ENCODE measurements at places on chromosomes 11 and 22.
A peak's percentile ranks its signal among the peaks of the same experiment; 100 is the strongest.

GRCh38 chr11:28760676-28761390 lies 652.6 kb downstream of the METTL15 start:
- DNase-seq = no peak

DNA sequence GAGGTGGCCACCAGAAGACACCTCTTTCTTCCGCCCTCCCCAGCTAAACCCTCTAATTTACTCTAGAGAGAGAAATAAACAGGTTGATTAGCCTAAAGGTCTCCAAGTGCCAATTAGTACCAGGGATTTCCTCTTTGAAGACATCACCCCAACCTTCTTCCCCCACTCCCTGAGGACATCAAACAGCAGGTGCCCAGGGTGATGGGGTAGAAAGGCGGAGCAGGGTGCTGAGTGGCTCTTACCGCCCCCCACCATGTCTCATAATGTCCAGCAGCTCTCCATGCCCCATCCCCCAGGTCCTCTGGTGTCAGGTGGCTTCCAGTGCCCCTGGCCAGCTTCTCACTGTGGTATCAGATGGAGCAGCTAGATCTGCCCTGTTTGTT lies 5.3 kb upstream of the GNAZ start:
- no peak for DNase-seq

- no peak for DNase-seq
These were observed 38.8 kb upstream of the PHF21A start for GRCh38 chr11:46160100-46160499.

- DNase-seq = no peak
These were observed 3.4 kb downstream of the FAM83F start for GRCh38 chr22:39997939-39998726.

GRCh38 chr22:25682109-25682508 lies 59.9 kb upstream of the MYO18B start:
- DNase-seq = no peak

- no peak for DNase-seq
These were observed 24.0 kb upstream of the SMIM38 start for GRCh38 chr11:69131644-69132300.

DNA sequence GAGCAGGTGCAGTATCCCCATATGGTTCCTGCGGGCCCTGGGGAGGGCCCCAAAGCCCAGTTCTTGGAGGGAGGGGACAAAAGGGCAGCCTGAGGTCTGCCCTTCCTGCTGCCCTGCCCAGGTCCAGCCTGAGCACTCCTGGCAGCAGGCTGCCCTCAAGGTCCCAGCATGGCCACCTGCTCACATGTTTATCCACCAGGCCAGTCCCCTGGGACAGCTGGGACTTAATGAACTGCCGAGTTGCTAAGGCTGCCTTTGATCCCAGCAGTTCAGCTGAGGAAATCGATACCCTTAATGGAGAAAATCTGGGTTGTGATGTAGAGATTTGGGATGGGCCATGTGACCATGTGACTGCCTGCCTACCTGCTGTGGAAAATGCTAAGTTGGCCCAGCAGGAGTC lies 146.2 kb downstream of the TRIM29 start:
- no peak for DNase-seq

- DNase-seq = no peak
These were observed 44.5 kb upstream of the DKK3 start for GRCh38 chr11:12052676-12053605.

DNA sequence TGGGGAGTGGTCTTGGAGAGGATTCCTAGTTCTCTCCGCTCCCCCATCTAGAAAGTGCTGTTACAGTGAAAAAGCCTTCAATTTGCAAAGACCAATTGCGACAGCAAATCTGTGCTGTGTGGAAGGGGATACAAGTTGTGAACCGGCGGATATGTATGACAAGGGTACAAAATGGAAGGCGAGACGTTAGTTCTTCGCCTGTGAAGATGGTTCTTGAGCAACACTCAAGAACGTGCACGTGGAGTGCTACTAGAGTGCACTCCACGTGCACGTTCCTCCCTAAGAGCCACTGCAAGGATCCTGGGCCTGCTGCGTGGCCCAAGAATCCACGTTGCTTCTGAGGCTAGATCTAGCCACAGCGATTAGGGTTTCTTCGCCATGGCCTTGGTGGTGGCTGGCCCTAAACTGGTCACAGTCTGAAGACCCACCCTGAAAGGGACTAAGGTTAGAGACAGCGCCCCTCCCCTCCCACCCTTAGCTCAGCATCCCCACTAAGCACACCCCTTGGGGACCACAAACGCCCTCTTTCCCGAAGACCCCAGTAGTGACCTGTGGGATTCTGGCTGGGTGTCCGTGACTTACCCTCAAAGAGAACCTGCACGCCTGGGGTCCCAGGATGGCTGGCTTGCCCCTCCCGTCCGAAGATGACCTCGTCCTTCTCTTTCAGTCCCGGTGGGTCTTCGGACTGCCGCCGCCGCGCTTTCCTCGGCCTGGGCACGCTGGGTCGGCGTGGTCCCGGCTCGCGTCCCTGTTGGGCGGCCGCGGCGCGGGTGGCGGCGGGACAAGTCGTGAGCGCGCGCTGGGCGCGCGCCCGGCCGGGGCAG lies 519 bp upstream of the PDE3B start:
- DNase-seq = peak; percentile 23

GRCh38 chr11:71302911-71303310 lies 50.5 kb upstream of the SHANK2 start:
- no peak for DNase-seq

GRCh38 chr11:128728767-128729587 lies 35.1 kb downstream of the FLI1 start:
- DNase-seq = no peak

DNA sequence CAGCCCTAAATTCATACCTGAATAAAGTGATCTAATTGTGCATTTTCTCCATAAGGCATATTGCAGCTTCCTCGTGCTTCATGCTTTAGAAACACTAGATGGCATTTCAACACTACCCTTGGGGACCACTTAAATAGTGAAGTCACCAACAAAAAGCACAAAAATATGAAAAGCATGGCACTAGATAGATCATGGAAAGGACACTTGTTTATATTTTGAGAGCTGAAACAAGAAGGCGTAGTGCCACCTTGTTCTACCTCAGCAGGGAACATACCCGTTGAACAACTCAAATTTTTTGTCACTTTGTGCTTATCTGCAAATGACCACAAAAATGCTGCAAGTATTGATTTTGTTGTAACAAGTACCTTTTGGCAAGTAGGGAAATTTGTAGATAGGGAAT lies 8.6 kb downstream of the TBCEL start:
- no peak for DNase-seq

- DNase-seq = peak; percentile 55
These were observed 11.3 kb downstream of the OSBP2 start for GRCh38 chr22:30705710-30706651.

- peak; percentile 67 for DNase-seq
These were observed at the start of gene AMPD3 for GRCh38 chr11:10454878-10455631. TSS of gene AMPD3 (plus strand) at chr11:10455264. CDS start at chr11:10461520, 6,256 bp downstream.

- no peak for DNase-seq
These were observed 3.7 kb upstream of the TMPRSS13 start for GRCh38 chr11:117932947-117933346.

DNA sequence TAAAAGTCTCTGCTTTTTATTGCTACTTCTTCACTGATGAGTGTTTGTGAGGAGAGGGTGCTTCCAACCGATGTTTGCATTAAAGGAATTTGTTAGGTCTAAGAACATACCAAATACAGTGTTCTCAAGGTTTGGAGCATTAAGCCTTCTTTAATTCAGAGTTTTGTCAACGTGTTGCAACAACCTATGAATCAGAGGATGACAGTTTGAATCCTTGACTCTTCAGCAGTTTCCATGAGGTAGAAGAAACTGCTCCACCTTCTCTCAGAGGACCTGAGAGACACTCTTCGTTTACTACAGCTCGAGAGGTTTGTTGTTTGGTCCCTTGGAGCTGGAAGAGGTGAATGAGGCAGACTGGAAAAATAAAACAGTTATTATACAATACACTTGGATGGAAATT lies 55.7 kb downstream of the NCAM1 start:
- DNase-seq = no peak

- no peak for DNase-seq
These were observed 62.0 kb upstream of the RASD2 start for GRCh38 chr22:35478633-35479107.

GRCh38 chr11:92882828-92883611 lies 86.4 kb upstream of the MTNR1B start:
- no peak for DNase-seq

DNA sequence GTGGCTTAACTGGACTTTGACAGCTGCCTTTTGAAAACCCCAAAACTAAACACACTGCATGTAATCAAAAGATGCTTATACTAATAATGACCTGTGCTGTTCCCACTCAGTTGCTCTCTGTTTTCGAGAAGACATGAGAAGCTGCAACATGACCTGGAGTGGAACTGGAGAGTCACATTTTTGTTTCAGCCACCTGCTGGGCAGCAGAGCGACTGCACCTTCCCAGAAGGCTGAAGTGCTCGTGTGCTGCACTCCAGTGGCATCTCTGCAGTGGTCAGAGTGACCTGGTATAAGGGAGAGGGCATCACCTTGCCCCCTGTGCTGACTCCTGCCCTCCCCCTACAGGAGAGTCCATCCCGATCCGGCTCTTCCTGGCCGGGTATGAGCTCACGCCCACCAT lies 8.6 kb downstream of the THYN1 start:
- DNase-seq = peak; percentile 39

- DNase-seq = peak; percentile 25
These were observed 55.0 kb upstream of the ANO3 start for GRCh38 chr11:26276798-26277424.

GRCh38 chr22:41766476-41766875 lies 34.0 kb upstream of the CCDC134 start:
- DNase-seq = no peak

- DNase-seq = no peak
These were observed 56.9 kb downstream of the ME3 start for GRCh38 chr11:86615487-86615886.

GRCh38 chr11:12100841-12101242 lies 9.5 kb upstream of the MICAL2 start:
- no peak for DNase-seq

- peak; percentile 34 for DNase-seq
These were observed 92.6 kb downstream of the DEPDC5 start for GRCh38 chr22:31846161-31847115.

DNA sequence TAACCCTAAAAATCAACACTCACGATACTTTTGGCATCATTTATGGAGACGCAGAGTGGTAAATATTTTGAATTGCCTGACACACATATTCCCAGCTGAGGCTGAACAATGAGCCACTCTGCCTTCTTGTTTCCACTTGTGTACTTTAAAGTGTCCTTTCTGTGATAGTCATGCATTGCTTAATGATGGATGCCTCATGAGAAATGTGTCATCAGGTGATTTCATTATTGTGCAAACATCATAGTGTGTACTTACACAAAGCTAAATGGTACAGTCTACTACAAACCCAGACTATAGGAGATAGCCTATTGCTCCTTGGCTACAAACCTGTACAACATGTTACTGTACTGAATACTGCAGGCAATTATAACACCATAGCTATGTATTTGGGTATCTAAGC lies 44.2 kb downstream of the MRE11 start:
- DNase-seq = no peak

DNA sequence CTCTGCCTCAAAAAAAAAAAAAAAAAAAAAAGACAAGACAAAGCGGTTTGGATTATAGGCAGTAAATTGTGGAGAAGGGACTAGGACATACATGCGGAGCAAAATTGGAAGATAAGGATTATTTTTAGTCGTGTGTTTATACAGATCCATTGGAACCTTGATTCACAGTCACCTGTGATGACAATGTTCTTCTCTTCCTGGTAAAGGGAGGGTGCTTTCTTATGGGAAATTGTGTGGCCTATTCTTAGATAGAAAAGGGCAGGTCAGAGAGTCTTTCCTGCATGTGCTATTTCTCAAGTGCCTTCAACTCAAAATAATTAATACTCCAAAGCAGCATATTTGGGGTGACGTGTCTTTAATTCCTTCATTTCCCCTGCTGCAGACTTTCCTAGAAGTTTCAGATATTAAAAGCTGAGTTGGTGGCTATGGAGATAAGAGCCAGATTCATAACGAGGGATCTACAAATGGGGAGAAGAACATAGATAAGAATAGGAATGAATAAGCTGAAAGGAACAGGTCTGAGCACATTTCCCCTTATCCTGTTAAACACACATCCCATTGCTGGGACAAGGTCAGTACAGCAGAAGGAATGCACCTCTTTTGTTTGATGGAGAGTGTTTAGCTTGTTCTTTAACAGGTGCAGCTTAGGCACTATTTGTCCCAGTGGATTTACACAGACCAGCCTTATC lies 22.5 kb downstream of the GSTT2B start:
- DNase-seq = no peak
